ENCODE measurements at places on chromosomes 5 and 9. TPM values are rescaled to one million over a fixed set of nuclear protein-coding genes. Genes with fewer than 3 reads are reported as not detected.

- DNase-seq, result no peak
- no peaks in the 10 kb centered on the region for H3K36me3 ChIP-seq
- no peak overlapping the region for H3K27ac ChIP-seq
- H3K27me3 ChIP-seq, result no peaks in the 10 kb centered on the region
These were observed 53.8 kb upstream of the KLF9 start for GRCh38 chr9:70468291-70468690.

DNA sequence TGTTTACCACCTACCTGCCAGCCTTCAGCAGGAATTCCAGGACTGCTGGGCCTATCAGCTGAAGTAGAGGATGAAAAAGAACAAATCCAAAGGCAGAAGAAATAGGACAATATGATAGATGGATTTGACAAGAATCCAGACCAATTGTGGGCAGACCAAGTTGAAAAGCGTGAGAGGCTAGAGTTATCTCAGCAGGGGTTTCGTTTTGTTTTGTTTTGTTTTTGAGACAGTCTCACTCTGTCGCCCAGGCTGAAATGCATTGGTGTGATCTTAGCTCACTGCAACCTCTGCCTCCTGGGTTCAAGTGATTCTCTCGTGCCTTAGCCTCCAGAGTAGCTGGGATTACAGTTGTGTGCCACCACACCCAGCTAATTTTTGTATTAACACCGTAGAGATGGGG is 113.2 kb downstream of the PALM2AKAP2 start:
- peaks cover 3% of the 10 kb centered on the region for H3K4me1 ChIP-seq
- no peak overlapping the region for H3K4me3 ChIP-seq
- no peak overlapping the region for H3K27ac ChIP-seq
- H3K27me3 ChIP-seq, result no peaks in the 10 kb centered on the region

DNA sequence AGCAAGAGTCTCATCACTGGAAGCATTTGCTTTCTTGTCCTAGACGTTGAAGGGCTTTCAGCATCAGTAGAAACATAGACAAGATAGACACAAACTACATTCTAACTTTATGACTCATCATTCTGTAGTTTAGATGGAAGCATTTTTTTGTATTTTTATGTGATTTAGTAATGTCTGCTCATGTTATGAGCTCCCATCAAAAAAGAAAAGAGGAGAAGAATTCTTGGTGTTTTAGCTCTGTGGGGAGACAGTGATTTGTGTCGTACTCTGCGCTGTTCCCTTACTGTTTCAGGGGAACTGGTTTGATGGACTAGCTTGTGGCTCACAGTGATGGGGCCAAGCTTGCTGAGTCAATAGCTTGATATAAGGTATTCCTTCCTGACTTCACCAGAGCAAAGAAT is 159.2 kb upstream of the WWC1 start:
- no peaks in the 10 kb centered on the region for H3K27me3 ChIP-seq
- no peak overlapping the region for H3K27ac ChIP-seq
- H3K4me1 ChIP-seq, result no peaks in the 10 kb centered on the region
- H3K4me3 ChIP-seq, result no peak overlapping the region
- H3K36me3 ChIP-seq, result no peaks in the 10 kb centered on the region

DNA sequence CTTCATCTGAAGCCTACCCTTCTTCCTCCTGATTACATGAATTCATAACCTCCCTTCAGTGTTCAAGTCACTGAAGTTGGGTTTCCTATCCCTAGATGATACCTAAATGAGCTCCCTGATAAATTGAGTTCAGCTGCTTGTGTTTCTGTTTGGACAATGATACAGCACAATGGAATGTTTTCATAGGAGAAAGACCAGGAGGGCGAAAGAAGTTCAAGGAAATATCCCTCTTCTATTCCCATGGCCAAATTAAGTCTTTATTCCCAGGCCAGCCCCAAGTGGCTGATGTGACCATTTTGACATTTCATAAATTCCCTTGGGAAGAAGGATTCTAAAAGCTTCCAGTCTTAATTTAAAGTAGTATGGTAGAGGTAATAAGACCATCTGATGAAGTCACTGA is 555.8 kb upstream of the CLINT1 start:
- no peak overlapping the region for H3K27ac ChIP-seq
- H3K4me3 ChIP-seq, result no peak overlapping the region
- no peaks in the 10 kb centered on the region for H3K36me3 ChIP-seq
- H3K27me3 ChIP-seq, result no peaks in the 10 kb centered on the region
- no peaks in the 10 kb centered on the region for H3K4me1 ChIP-seq

DNA sequence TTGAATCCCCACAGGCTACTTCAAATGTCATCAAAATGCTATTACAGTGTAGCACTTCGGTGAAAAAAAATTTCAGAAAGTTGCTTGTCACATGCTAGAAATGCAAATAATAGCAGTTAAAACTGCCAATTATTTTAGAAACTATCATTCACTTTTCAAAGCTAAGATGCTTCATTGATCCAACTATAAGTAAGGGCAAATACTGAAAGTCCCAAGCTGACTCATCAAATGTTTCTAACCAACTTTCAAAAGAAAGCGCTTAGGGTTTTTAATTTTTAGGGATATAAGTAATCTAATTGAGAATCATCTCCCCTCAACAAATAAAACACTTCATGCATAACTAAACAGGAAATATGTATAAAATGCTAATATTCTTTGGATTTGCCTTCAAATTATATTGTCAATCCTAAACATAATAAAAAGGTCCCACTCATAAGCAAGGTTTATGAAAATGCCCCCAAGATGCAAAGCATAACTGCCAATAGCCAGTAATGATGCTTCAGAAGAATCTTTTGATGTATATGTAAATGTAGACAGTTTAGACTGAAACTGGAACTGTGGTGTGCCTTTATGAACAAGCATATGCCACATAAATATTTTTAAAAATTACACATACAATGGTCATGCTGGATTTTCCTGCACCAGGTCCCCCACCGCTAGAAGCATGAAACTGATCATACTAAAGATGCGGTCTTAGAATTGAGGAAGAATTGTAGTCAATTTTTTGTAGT is 12.2 kb downstream of the ACTL7A start:
- no peak for DNase-seq
- H3K36me3 ChIP-seq, result peaks cover 33% of the 10 kb centered on the region
- H3K27me3 ChIP-seq, result no peaks in the 10 kb centered on the region
- H3K4me3 ChIP-seq, result no peak overlapping the region
- H3K4me1 ChIP-seq, result no peaks in the 10 kb centered on the region

GRCh38 chr9:94478755-94479730 is 75.8 kb upstream of the PCAT7 start:
- DNase-seq, result no peak
- H3K4me1 ChIP-seq, result no peaks in the 10 kb centered on the region
- H3K27ac ChIP-seq, result no peak overlapping the region
- no peak overlapping the region for H3K4me3 ChIP-seq

Gene PAX5
- 0.27 TPM for total RNA-seq

Gene IL13
- total RNA-seq, result not detected

Gene LECT2
- total RNA-seq, result not detected

Gene SLC1A1
- total RNA-seq, result 8.8 TPM

Gene ITGA2
- 7.1 TPM for total RNA-seq

Gene CHMP5
- 30.9 TPM for total RNA-seq

Gene ECSCR
- 2.2 TPM for total RNA-seq

Gene CCDC107
- 2.4 TPM for total RNA-seq

Gene PCDHB14
- total RNA-seq, result 4.1 TPM

Data from GM23338 (cell line).